Brain pericyte (primary cell): ENCODE measurements at places on chromosomes 1 and 21.

- no peak for DNase-seq
Measured at GRCh38 chr1:100628631-100629081, 90.7 kb downstream of the GPR88 start.

- DNase-seq, result no peak
Measured at GRCh38 chr1:93601686-93602085, 80.0 kb downstream of the BCAR3 start.

DNA sequence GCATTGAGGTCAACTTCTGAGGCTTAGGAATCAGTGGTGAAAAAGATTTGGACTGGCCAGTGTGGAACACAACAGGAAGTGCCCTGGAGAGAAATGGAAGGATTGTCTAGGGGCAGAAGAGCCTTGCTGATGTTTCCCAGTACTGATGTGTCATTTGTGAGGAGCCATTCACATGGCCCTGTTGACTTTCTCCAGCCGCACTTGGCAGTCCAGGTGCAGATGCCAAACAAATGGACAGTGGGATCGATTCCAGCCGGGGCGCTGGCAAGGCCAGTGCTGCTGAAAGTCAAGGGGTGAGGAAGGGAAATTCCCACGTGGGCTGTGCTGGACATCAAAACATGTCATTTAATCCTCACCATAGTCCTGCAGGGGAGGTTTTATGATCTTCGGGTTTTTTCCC lies 4.9 kb upstream of the TRIM63 start:
- DNase-seq, result no peak

GRCh38 chr1:85093644-85094043 lies 45.3 kb upstream of the MCOLN3 start:
- no peak for DNase-seq

- DNase-seq, result no peak
Measured at GRCh38 chr1:59218521-59219236, 78.2 kb upstream of the FGGY start.

DNA sequence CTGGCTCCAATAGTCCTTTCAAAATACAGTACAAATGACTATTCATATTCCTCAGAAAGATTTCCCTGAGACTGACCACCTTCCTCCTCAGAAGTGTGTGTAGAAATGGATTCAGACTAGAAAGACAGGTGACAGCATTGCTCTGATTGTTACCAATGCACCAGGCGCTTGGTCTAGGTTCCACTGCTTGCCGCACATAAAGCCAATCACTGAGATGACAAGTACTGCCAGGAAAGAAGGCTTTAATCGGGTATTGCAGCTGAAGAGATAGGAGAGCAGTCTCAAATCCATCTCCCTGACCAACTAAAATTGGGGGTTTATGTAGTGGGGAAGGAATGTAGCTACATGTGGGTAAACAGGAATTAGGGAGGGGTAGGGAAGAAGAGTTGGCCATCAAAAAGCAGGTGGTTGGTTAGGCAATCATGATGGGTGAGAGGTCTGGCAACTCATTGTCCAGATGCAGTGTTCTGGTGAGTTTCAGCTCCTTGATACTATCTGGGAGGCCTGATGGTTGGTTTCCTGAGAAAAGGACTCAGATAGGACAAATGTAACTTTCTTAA lies 98.0 kb downstream of the KCNH1 start:
- no peak for DNase-seq

- no peak for DNase-seq
Measured at GRCh38 chr1:3779265-3779911, 6.8 kb downstream of the SMIM1 start.

DNA sequence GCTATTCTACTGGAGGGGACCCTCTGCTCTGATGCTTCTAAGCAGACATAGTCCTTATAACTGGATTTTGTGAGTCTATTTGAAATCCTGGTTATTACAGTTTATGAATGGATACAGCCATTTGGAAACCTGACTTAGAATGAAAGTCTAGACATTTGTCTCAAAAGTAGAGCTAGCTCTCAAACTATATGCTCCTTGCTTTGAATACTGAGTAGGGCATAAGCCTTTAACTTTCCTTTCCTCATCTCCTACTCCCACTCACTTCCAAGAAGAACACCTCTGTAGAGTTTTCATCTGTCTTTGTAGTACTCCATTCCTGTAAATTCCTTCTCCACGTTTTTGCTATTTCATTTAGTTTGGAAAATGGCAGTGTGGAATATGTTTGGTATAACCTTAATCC lies 9.0 kb upstream of the ARID1A start:
- no peak for DNase-seq
